ENCODE measurements at places on chromosomes 13 and 19. TPM values are rescaled to one million over a fixed set of nuclear protein-coding genes. Genes with fewer than 3 reads are reported as not detected.

GRCh38 chr13:34340534-34340933 is 522.6 kb downstream of the RFC3 start:
- DNase-seq: no peak

DNA sequence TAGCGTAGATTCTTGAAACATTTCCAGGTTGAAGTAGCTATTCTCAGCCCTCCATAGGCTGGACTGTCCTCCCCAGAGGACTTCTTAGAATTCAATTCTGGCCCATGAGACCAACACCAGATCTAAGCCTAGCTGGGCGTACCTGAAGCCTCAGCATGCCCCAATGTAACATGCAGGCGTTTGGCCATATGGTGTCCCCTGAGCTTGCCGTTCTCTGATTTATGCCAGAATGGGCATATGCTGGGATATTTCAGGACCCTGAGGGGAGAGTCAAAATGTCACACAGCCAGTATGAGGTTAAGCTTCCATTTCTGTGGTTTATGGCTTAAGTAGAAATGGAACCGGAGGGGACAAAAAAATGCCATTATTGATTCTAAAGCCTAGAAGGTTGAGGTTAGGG is 317.7 kb upstream of the OBI1 start:
- DNase-seq: no peak

DNA sequence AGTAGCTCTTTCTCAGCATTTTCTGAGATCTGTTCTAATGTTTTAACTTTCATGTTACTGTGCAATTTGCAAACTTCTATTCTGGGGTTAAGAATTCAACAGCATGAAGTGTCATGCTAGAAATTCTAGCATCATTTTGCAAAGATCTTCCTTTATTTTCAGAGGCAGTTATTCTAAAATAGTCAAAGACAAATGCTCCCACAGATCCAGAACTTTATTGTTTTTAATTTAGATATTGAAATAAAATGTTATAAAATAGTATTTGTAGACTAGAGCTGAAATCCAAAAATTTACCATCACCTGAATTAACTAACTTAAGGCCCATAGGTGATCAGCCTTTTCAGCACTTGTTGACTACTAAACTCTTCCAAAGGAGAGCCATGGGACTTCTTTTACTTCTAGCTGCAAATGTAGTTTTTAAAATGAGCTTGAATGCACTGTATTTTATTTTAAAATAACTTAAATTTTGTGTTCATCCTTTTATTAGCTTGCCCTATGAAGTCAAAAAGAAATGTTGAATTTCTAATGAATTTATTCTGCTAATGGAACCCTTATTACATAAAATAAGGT is 3.2 kb downstream of the MAB21L1 start:
- no peak for DNase-seq

DNA sequence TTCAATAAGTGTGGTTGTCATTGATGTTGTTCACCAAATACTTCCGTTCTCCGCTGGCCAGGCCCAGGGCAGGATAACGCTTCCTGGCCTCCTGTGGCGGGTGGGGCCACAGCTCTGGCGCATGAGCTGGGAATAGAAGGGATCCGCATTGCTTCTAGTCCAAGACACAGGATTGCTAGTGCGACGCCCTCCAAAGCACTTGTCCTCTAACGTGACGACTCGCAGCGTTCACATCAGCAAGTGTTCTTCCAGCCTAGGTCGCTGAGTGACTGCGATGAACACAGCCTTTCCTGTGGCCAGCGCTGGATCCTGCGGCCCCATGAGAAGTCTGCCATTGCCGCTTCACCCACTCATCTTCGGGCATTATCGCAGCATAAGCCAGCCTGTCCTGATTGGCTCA is 39.4 kb downstream of the VSTM2B start:
- no peak for DNase-seq

GRCh38 chr13:26075498-26075897 is 23.7 kb upstream of the SHISA2 start:
- DNase-seq: no peak

DNA sequence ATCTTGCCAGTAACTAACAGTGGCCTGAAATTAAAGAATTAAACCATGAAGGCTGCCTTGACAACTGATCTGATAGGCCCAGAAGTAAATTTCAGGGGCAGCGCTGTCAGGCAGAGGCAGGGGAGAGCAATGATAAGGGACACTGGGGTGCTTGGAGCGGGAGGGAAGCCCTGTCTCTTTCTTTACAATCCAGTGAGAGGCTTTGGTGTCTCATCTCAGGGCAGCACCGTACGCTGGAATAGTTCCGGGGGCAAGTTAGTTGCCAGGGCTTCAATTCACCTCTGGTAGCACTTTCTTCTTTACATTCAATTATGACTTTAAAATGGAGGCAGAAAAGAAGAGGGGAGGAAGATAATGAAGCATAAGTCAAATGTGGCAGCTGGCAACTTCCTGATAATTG is 74.6 kb downstream of the CBY2 start:
- no peak for DNase-seq

DNA sequence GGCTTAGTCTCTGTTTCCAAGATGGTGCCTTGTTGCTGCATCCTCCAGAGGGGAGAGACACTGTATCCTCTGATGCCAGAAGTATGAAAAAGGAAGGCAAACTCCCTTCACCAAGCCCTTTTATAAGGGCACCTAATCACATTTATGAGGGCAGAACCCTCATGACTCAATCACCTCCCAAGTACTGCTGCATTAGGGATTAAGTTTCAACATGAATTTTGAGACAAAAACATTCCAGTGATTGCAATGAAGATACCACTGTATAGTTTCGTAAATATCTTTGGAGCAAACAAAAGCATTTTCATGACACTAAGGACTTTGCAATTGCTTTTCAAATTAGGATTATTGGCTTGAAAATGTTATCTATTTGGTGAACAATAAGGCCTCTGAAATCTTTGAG is 63.8 kb downstream of the RNF17 start:
- no peak for DNase-seq

- no peak for DNase-seq
Measured at GRCh38 chr19:8596168-8596567, 14.3 kb downstream of the ADAMTS10 start.

DNA sequence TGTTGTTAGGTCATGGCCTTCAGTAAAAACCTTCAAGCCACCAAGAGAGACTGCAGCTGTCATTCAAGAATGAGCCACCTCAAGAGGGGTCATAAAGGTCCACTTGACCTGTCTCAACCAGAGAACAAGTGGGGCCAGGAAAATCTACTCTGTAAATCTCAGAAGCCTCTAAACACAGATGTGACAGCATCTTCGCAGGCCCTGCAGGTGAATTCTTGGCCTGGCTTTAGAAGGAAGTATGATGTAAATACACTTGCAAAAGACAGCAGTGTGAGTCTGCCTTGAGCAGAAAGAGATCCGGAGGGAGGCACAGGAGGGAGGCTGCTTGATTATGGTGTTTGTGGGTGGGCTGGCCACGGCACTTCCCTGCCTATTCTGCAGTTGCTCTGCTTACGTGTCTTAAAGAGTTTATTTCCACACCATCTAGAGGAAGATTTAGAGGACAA is 1082.9 kb downstream of the UQCRFS1 start:
- no peak for DNase-seq

DNA sequence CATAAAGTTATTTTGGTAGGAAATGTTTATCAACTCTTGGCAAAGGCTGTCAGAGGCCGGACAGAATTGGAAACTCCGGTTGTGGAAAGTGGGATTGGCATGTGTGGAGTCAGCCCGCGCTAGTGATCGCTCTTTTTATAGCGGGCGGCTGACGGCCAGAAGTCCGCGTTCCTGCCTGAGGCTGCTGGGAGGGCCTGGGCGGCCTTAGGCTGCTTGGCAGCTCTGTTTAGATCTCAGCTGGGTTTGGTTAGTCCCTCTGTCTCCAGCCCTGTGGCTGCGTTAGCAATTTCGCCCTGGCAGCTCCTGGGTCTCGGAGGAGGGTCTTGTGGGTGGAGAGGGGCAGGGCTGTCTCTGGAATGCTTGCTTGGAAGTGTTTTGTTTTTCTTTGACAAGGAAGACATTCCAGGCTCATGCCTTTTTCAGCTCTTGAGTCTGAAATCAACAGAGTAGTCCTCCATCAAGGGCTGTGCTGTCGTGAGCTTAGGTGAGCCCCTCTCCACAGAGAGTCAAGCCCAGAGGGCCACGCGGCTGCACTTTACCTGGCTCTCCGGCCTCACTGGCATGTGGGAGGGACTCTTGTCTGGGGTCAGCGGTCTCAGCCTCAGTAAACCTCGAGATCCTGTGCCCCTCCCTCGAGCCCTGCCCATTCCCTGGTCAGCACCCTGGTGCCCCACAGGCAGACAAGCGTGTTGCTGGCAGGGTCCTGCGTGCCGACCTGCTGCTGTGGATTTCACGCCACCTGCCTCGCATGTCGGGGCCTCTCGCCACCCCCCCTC is 22.5 kb downstream of the DOT1L start:
- peak; percentile 90 for DNase-seq

GRCh38 chr19:27660428-27660827 is 1552.5 kb downstream of the UQCRFS1 start:
- no peak for DNase-seq

DNA sequence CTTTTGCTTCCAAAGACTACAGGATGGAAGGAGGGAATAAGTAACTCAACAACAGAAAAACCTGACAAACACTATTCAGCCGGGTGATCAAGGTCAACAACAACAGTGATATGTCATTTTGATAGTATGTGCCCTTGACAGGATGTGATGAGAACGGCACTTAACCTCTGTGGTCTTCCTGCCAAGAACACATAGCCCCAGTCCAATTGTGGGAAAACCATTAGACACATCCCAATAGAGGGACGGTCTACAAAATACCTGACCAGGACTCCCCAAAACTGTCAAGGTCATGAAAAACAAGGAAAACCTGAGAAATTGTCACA is 43.1 kb upstream of the AMER2 start:
- DNase-seq: no peak

- no peak for DNase-seq
Measured at GRCh38 chr13:100809856-100810255, 135.3 kb upstream of the TMTC4 start.

Gene MFSD12
- 25.2 TPM for polyA plus RNA-seq

Gene SPACA4
- polyA plus RNA-seq: not detected

Gene KLK14
- not detected for polyA plus RNA-seq

Gene OXGR1
- not detected for polyA plus RNA-seq

Gene ZNF417
- polyA plus RNA-seq: 11.4 TPM

Gene CERS4
- polyA plus RNA-seq: 14.3 TPM

Measured in muscle of arm (tissue), 14 donors.